Naive B cell (primary cell): ENCODE measurements at places on chromosomes 3 and 15.

DNA sequence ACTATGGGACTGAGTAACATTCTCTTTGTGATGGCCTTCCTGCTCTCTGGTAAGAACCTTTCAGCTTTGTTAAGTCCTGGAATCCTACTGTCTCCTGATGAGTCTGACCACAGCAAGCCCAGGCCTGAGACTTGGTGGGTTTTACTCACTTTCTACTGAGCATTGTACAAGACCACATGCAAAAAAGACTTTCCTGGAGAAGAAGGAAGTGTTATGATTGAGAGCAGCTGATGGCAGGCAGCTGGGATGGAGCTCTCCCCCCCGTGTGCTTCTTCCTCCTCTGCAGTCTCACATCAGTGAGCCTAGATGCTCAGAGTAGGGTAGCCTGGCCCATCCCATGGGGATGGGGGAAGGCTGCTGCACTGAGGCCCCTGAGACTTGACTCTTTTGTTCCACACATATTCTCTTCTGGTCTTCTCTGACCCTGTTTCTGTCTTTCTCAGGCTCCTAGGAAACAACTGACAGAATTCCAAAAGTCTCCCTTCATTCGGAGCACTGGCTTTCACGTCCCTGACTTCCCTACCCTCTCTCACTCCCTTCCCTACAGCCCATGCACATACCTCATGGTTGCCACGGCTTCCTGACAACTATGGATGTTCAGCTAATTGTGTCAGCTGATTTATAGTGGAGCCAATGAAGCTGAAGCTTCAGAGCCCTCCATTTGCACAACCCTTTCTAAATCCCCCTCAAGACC is 36.6 kb downstream of the CD86 start:
- H3K36me3 ChIP-seq: peaks cover 4% of the 10 kb centered on the region
- H3K4me3 ChIP-seq: peak overlapping the region; percentile 75
- H3K27ac ChIP-seq: peak overlapping the region; percentile 70
- no peaks in the 10 kb centered on the region for H3K27me3 ChIP-seq

DNA sequence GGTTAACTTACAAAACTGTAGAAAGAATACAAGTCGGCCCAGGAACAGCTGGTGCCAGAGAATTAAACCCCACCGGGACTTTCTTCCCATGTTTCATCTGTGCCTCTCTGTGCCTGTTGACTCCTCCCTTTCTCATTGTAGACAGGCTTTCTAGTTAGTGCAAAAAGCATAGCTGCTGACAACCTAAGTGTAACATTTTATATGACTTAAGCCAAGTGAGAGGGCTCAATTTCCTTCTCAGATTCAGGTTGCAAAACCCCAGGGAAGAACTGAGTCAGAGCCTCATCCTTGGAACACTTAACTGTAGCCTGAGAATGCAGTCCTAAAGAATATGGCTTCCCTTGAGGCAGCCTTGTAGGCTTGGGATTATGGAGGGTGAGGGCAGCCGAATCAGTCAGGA is 302.5 kb upstream of the AZI2 start:
- no peaks in the 10 kb centered on the region for H3K27me3 ChIP-seq
- no peaks in the 10 kb centered on the region for H3K36me3 ChIP-seq
- no peak overlapping the region for H3K4me3 ChIP-seq
- H3K27ac ChIP-seq: no peak overlapping the region
- DNase-seq: no peak
- H3K4me1 ChIP-seq: no peaks in the 10 kb centered on the region

GRCh38 chr3:18556503-18557135 is 131.5 kb upstream of the SATB1 start:
- H3K27me3 ChIP-seq: peaks cover 5% of the 10 kb centered on the region
- H3K4me3 ChIP-seq: no peak overlapping the region
- no peak overlapping the region for H3K27ac ChIP-seq
- peaks cover 10% of the 10 kb centered on the region for H3K4me1 ChIP-seq
- no peaks in the 10 kb centered on the region for H3K36me3 ChIP-seq
- DNase-seq: no peak

DNA sequence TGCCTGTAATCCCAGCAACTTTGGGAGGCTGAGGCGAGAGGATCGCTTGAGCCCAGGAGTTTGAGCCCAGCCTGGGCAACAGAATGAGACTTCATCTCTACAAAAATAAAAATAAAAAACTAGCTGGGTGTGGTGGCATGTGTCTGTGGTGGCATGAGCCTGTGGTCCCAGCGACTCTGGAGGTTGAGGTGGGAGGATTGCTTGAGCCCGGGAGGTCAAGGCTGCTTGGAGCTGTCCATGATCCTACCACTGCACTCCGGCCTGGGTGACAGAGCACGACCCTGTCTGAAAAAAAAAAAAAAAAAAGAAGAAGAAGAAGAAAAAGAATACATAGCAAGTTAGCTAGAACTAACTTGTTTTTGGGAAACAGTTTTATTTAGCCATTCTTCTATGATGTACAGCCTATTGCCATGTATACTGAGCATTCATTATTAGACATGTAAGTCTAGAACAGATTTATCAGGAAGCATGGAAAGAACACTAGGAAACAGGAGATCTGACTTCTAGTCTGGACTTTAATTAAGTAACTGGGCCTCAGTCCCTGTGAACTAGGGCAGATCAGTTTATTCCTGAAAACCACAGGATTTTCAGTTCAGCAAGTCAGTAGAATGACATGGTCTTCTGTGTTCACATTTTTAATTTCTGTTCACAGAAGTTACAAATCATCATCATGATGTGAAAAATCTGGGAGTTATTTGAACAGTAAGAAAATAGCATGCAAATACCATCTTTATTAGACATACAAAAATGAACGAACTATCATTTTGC is 65.5 kb downstream of the KAT2B start:
- H3K27ac ChIP-seq: peak overlapping the region; percentile 74
- no peaks in the 10 kb centered on the region for H3K27me3 ChIP-seq
- DNase-seq: no peak
